ENCODE measurements at places on chromosomes 3 and 15. TPM values are rescaled to one million over a fixed set of nuclear protein-coding genes. Genes with fewer than 3 reads are reported as not detected.

DNA sequence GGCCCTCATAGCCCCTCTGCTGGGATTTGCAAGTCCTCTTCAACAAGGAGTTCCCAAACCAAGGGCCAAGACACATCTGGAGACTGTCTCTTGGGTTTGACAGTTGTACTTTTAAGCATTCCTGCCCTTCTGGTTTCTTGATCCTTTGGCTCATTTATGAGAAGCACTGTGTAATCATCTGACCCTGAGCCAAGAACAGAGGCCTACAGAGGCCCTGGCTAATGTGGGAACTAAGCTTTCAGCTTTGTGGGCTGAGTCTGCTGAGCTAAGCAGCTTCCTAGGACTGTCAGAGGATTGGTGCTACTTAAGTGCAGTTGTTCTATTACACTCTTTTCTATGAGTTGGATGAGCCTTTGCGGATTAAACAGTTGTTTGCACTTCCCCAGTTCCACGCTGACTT lies 178.3 kb downstream of the KBTBD8 start:
- DNase-seq = no peak

DNA sequence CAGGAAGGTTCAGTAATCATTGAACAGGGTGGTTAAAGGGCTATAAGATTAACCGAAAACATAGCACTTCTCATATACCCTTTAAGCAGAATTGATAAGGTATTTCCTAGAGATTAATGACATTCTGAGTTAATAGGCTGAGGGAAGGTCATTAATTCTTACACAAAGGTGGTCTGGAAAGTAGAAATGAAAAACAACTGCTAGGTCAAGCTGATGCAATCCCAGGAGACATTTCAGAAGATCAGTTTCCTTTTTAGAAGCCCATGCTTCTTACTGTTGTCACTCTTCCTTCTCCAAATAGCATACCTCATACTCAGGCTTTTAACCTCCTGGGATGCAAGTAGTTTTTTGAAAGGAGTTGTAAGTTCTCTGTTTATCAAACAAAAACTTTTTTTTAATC lies 8.8 kb downstream of the FILIP1L start:
- no peak for DNase-seq

DNA sequence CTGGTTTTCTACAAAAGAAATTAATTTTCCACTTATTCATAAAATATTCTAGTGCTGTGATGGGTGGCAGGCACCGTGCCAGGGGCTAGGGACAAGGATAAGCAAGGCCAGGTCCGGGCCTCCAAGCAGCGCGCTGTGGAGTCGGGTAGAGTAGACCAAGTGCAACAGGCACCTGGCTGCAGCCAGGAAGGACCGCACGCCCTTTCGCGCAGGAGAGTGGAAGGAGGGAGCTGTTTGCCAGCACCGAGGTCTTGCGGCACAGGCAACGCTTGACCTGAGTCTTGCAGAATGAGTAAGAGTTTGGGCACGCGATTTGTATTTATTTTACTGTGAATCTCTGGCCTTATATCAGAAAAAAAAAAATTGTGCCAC lies at the start of gene CASR:
Gene CASR (plus strand): TSS at position 148 of the 372 bp plus-strand sequence. CDS start 70,522 bp downstream, outside the sequence.
- DNase-seq = no peak

- no peak for DNase-seq
Observed at GRCh38 chr3:48634661-48635221, 520 bp downstream of the SLC26A6 start.

- no peak for DNase-seq
Observed at GRCh38 chr3:157067114-157067513, 92.8 kb downstream of the CCNL1 start.

- DNase-seq = no peak
Observed at GRCh38 chr3:182252802-182253201, 540.5 kb upstream of the ATP11B start.

GRCh38 chr3:49017971-49018706 lies at the start of gene DALRD3:
Gene DALRD3 (minus strand): TSS chr3:49018580. CDS start chr3:49018564, 16 bp downstream.
- DNase-seq = peak; percentile 78

GRCh38 chr3:119557877-119558269 lies 1.5 kb downstream of the CD80 start:
- no peak for DNase-seq

GRCh38 chr15:67945951-67946700 lies 106.3 kb upstream of the RNU6-1 start:
- DNase-seq = no peak

- no peak for DNase-seq
Observed at GRCh38 chr3:186287711-186288110, 74.3 kb downstream of the DGKG start.

- no peak for DNase-seq
Observed at GRCh38 chr3:172046268-172046915, 7.0 kb downstream of the FNDC3B start.

DNA sequence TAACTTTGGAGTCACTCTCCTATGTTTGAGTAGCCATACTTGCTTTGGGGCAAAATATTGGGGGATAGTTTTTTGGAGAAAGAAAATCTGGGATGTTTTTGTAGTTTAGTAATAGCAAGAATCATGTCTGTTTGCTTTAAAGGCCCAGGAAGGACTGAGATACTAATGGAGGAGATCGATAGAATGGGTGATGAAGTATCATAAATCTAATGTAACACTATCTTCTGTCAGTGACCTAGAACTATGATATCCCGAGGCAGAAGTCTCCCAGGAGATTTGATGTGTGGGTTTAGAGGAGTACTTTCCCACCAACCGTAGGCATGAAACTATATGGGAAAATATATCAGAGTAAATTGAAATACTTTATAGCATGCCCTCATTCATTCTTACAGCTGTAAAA lies 21.0 kb upstream of the NFKBIZ start:
- no peak for DNase-seq

DNA sequence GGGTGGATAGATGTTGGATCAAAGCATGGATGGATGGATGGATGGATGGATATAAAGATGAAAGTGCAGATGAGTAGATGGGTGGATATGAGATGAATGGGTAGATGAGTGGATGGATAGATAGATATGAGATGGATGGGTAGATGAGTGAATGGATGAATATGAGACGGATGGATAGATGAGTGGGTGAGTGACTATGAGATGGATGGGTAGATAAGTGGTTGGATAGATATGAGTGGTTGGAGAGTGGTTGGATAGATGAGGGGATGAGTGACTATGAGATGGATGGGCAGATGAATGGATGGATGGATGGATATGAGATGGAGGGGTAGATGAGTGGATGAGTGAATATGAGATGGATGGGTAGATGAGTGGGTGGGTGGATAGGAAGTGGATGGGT lies 204.6 kb upstream of the TLE3 start:
- DNase-seq = no peak

SLC6A11 gene
- total RNA-seq = not detected

ATP13A5 gene
- not detected for total RNA-seq

NEIL1 gene
- 9.4 TPM for total RNA-seq

CKMT1A gene
- not detected for total RNA-seq

IL12A gene
- total RNA-seq = not detected

All from activated naive CD4-positive, alpha-beta T cell treated with anti-CD3 and anti-CD28 coated beads, Interleukin-2, amount 50 U/mL, for 72 hours (primary cell).